ENCODE measurements at places on chromosomes 1 and 21.

DNA sequence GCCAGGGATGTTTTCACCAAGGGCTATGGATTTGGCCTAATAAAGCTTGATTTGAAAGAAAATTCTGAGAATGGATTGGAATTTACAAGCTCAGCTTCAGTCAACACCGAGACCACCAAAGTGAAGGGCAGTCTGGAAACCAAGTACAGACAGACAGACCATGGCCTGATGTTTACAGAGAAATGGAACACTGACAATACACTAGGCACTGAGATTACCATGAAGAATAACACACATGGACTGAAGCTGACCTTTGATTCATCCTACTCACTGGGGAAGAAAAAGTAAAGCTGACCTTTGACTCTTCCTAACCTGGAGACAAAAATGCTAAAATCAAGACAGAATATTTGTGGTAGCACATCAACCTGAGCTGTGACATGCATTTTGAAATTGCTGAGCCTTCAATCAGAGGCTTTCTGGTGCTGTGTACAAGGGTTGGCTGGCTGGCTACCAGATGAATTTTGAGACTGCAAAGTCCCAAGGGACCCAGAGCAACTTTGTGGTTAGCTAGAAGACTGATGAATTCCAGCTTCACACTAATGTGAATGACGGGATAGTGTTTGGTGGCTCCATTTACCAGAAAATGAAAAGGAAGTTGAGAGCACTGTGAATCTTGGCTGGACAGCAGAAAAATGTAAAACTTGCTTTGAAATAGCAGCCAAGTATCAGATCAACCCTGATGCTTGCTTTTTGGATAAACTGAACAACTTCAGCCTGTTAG is 190.4 kb upstream of the KCTD3 start:
- no peak for DNase-seq

- DNase-seq: no peak
These were observed 1.3 kb downstream of the SMG5 start for GRCh38 chr1:156281281-156281680.

GRCh38 chr1:34549199-34549598 is 205.6 kb upstream of the GJB5 start:
- no peak for DNase-seq

DNA sequence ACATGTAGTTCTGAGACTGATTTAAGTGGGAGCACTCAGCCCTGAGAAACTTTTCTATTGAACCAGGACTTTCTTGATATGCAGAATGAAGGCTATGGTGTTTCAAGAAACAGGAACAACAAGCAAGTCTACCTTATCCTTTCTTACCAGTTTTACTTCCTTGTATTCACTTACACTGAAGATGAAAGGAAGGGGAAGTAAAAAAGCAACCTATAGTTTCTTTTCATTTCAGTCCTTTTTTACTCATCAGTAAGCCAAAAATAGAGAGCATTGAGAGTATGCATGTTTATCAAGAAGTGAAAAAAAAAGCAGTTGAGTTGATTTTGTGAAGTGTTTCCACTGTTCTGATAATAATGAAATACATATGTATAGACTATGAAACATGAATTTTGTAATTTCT is 1010.3 kb downstream of the AMY1C start:
- no peak for DNase-seq

- peak; percentile 15 for DNase-seq
These were observed 83.9 kb upstream of the EDEM3 start for GRCh38 chr1:184838504-184838951.

GRCh38 chr21:42056996-42057689 is 14.0 kb upstream of the UMODL1 start:
- DNase-seq: no peak

DNA sequence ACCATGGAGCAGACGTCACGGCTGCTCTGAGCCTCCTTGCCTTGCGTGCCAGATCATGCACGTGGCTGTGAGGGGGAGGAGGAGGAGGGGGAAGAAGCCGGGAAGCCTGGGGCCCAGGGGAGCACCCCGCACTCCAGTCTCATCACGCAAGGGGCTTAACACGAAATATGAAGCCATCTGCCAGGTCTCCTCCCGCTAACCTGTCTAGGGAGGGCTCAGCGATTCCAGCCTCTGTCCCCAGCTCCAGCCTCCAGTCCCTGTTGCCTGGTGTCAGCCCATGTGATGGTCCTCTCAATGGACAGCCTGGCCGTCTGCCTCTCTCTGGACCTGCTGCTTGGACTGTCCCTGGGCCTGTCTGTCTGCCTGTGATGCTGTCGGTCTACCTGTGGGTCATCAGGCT is 22.5 kb upstream of the C1QA start:
- no peak for DNase-seq

- DNase-seq: no peak
These were observed 186.4 kb downstream of the MRPL39 start for GRCh38 chr21:25420831-25421230.

DNA sequence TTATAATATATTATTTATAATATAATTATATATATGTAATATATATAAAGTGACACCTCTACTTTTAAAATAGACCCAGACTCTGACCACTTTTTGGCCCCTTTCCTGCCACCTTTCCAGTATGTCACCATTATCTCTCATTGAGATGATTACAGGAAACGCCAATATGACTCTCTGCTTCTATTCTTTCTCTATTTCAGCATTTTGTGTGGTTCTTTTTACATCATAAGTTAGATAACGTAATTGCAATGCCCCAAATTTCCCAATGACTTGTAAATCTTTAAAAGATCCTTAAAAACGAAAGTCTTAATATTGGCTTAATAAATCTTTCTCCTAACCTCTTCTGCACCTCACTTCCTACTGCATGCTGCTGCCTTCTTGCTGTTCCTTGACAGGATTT is 8.1 kb upstream of the GBP5 start:
- DNase-seq: no peak

- no peak for DNase-seq
These were observed 202.3 kb upstream of the CACYBP start for GRCh38 chr1:174797398-174797797.

- DNase-seq: no peak
These were observed 13.3 kb downstream of the FCRL1 start for GRCh38 chr1:157806431-157807149.

DNA sequence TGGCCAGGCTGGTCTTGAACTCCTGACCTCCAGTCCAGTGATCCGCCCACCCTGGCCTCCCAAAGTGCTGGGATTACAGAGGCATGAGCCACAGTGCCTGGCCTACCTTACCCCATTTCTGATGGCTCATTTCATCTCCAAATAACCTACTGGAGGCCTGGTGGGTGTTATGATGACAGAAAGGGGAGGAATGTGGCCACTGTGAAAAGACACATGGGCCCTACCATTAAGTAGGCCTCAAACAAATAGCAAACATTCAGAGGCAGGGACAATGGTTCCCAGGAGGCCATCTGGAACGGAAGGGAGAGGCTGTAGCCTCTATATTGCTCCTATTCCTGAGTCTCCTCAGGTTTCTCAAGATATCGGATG is 932 bp upstream of the FCRLA start:
- DNase-seq: no peak

GRCh38 chr1:94620345-94621031 is 78.9 kb upstream of the F3 start:
- DNase-seq: no peak

DNA sequence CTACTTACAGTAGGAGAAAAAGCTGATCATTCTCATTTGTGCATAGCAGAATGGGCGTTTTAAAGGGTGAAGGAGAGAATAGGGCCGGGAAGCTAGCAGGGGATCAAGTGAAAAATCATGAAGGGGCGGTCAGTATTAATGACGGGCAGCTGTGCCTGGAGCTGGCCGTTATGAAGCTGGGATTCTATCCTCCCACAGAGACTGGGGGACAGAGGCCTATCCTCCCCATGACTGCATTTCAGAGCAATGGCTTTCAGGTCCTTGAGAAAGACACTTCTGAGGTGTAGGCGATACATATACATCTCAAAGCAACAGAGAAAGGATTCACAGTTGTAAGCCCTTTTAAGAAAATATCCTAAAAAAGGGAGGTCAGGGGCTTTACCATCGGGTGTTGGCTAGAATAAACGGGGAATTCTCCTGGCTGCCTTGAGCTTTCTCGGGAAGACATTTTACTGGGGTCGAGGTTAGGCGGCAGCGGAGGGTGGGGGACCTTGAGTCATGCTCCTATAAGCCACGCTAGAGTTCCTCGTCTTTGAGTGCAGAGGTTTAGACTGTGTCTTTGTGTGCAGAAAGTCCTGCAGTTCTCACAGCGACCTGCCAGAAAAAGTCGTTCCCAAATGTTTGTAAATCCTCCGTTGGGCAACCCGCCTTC is 559 bp upstream of the MTARC2 start:
- no peak for DNase-seq

GRCh38 chr1:149997585-149998262 is 12.8 kb downstream of the OTUD7B start:
- no peak for DNase-seq

DNA sequence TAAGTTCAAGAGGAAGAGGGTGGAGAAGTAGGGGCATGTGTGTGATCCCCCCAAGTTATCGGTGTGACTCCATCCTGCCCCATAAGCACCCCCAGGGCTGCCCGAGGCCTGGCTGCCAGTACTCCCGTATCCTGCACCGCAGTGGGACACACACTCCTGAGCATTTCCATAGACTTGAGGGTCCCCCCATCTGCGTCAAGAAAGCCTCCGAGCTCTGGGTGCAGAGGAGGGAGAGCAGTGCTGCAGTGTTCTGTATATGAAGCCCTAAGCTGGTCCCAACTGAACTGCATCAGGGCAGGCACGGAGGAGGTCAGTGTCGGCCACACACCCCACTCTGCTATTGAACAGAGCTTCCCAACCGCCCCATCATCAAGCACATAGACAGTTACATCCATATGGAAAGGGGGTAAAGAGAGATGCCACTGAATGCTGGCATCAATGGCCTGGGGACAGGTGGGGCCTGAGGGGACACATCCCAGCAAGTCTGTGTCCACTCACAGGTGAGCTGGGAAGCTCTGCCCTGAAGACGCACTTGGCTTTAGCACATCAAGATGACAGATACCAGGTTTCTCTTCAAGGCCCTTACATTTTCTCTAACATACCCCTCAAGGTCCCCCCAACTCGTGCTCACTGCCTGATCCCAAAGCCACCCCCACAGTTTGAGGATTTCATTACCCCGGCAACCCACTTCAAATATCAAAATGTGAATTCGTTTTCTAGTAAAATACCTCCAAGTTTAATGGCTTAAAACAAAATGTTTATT is 64.3 kb downstream of the EVA1C start:
- no peak for DNase-seq

DNA sequence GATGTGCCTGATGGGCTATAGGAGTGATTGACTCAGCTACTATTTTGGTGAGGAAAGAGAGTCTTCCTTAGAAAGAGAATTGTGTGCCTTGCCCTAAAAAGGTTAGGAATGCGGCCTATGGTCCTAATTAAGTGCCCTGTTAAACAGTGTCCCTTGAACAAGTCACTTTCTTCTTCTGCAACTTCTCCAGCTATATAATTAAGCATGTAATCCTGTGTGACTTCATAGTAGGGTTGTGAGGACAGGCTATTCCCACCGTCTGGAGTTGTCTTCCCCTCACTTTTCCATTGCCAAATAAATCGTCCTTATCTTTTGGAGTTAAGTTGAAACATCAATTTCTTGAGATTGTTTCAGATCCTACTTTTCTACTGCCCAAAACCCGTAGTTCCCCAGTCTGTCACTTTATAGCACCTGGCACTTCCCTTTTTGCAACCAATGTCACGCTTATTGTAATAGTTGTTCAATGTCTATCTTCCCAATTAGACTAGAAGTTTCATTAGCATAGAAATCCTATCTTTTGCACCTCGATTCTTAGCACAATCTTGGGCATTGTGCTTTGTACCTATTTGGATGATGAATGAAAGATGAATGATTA is 27.6 kb upstream of the SLC16A1 start:
- no peak for DNase-seq

DNA sequence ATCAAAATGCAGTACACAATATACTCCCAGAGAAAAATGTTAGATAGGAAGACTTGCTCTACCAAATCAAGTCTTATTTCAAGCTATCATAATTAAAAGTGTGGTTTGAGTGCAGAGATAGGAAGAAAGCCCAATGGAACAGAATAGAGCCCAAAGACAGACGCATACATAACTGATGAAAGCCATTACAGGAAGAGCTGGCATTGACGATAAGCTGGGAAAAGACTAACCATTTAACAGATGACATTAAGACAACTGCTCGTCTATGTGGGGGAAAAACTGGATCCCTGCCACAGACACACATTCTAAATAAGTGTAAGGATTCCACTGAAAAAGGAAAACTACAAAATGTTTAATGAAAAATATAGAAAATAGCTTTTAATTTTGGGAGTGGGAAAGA is 85.5 kb downstream of the NGF start:
- DNase-seq: no peak

DNA sequence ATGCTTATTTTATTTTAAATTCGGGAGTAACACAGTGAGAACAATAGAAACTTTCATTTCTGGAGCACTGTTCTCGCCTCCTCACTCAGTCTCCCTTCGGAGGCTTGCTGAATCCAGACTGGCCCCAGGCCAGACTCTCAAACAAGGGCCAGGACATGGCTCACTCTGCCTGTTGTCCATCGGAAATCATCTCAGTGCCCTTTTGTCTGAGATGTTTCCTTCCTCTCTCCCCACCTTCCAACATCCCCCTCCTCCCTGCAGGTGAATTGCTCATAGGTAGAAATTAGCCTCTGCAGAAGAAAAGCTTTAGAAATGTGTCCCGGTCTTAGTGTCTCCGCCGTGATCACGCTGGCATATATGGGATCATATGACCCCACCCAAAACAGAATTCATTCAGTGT is 55.2 kb downstream of the ERG start:
- DNase-seq: no peak

DNA sequence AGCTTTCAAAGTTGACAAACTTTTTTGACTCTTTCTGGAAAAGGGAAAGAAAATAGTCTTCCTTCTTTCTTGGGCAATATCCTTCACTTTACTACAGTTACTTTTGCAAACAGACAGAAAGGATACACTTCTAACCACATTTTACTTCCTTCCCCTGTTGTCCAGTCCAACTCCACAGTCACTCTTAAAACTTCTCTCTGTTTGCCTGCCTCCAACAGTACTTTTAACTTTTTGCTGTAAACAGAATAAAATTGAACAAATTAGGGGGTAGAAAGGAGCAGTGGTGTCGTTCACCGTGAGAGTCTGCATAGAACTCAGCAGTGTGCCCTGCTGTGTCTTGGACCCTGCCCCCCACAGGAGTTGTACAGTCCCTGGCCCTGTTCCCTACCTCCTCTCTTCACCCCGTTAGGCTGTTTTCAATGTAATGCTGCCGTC is 160.8 kb upstream of the SGIP1 start:
- no peak for DNase-seq

DNA sequence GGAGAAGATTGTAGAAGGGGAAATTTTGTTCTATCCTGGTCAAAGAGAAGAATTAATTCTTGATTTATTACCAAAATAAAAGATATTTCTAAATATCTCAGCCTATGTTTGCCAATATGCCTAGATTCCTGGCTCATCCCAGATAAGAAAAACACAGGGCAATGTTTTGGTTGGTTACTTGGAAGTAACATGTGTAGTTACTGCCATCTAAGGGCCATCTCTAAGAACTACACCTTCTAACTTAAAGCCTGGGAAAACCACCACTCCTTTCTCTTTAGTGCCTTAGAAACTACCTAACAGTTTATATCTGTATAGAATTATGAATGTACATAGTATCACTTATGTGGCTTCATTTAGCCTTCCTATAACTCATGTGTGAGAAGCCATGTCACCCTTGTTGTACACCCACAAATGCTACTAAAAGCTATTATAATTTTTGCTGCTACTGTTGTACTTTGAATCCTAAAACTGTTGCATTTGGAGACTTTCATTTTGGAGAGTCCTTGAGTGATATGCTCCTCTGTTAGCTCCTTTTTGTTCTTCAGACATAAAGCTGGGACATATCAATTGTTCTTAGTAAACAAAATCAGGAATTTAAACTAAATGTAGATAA is 4.5 kb downstream of the AIM2 start:
- DNase-seq: peak; percentile 69
